ENCODE measurements at places on chromosomes 11 and 22. TPM values are rescaled to one million over a fixed set of nuclear protein-coding genes. Genes with fewer than 3 reads are reported as not detected.

Gene RIMBP3C
- total RNA-seq = 0.08 TPM

Gene FAM111B
- total RNA-seq = 1.1 TPM

Gene NXPE1
- total RNA-seq = not detected

Gene TBCEL
- 25.0 TPM for total RNA-seq

Gene FGF3
- total RNA-seq = not detected

Gene MALAT1
- total RNA-seq = 6,576 TPM

Gene OR4D5
- total RNA-seq = not detected

Gene DERL3
- total RNA-seq = 2.0 TPM

Gene SAA1
- total RNA-seq = not detected

Gene NPAS4
- not detected for total RNA-seq

Gene VSIG10L2
- total RNA-seq = 0.08 TPM

Gene CLMP
- 3.4 TPM for total RNA-seq

Gene TRIM49D1
- not detected for total RNA-seq

Gene KRTAP5-2
- not detected for total RNA-seq

Gene KIAA1671
- 12.2 TPM for total RNA-seq

Gene USH1C
- total RNA-seq = not detected

Gene LRRC4C
- total RNA-seq = 0.41 TPM

Gene CHRM1
- not detected for total RNA-seq
